Fibroblast of skin of right biceps (primary cell): ENCODE measurements at places on chromosomes 1 and 21.

DNA sequence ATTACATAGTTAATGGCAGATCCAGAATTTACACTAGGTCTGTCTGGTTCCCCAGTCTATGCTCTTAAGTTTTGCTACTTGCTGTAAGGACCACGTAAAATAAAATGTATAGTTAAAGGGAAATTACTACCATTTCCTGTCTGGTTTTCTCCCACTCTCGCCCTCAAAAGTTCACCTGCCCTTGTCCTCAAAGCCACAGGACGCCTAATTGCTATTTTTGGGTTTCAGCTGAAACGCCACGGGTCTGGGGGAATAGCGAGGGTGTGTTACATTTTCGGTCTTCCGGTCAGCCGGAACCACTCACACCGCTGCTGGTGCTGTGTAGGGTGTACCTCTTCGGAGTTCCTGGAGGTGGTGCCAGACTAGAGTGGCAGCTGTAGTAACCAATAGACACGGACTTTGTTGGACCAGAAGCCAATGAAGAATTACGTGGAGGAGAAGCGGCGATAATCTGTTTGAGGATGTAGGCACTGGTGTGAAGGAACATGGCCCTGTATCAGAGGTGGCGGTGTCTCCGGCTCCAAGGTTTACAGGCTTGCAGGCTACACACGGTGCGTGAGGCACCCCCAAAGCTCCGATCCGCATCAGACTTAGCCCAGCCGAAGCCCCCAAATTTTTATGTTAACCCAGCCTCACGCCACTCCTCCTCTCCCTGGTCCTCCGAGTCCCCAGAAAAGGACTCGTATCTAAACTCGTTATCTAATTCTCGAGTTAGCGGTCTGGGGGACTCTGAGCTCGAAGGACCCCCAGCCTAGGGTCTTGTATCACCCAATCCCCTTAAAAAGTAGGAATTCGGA is at the start of gene TARS2:
TSS of gene TARS2 (plus strand) at position 454 of the 797 bp plus-strand sequence. CDS start at position 486, 32 bp downstream.
- DNase-seq, result peak; percentile 99

- DNase-seq, result no peak
Observed at GRCh38 chr1:192342842-192343241, 26.1 kb downstream of the RGS21 start.

- no peak for DNase-seq
Observed at GRCh38 chr1:84277343-84278059, 24.0 kb upstream of the SAMD13 start.

DNA sequence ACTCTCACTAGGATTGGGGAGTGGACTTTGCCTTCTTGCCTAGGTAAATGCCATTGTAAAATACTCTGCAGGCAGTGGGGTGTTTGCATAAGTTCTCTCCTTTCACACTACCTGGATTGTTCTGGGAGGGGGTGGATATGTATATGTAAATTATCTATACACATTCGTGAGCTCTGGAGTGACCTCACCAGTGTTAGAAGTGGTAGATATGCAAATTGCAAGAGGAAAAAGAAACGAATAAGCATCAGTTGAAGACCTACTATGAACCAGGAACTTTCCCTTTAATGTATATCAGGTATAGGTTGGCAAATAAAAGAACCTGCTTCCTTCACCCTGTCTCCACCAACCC is 1.5 kb upstream of the ARHGEF11 start:
- DNase-seq, result no peak

GRCh38 chr1:200973937-200974657 is 49.4 kb downstream of the KIF21B start:
- no peak for DNase-seq

DNA sequence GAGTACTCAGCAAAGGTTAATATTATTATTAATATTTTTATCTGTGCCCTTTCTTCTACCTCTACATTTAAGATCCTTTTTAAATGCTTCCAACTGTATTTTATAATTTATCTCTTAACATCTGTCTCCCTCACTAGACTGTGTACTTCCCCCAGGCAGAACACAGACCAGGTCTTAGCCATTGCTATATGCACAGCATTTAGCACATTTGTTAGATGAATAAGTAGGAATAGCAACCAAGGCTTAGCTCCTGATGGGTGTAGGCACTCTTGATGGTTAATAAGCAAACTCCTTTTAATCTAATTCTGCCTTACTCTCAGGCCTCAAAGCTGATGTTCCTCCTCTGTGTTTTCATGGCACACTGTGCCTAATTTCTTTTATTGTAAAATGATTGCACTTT is 83.7 kb upstream of the GNG12 start:
- DNase-seq, result no peak

DNA sequence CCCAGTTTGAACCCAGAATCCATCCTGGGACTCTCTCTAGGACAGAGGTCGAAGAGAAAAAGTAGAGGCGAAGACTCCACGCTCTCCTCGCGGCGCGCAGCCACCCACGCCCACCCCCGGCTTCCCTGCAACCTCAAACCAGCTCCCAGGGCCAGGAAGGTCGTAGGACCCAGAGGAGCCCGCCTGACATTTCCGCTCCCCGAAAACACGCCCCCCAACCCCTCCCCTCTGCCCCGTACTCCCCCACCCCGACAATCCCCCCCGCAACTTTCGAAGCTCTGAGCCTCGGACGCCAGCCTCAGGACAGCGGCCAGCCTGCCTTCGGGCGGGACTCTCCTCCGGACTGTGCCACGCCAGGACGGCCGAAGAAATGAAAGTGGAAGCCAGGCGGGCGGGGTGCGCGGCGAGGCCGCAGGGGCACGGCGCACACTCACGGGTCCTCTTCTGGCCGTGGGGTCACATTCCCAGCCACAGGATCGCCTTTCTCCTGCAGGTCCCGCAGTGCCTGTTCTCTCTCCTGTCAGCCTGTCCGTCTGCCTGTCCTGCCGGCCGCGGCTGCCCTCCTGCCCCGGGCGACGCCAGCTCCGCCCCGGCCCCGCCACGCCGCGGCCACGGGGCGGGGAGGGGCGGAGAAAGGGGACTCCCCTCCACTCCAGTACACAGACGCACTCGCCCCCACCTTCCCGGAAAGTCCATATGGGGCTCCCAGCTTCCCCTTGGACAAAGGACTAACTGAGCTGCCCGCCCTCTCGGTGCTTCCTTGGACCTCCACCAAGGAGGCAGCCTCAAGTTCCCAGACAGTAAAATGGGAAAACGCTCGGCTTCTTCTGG is at the start of gene MOB3C:
TSS of gene MOB3C (minus strand) at position 535 of the 831 bp plus-strand sequence. CDS start 3,490 bp downstream, outside the sequence.
- DNase-seq, result peak; percentile 74

GRCh38 chr1:228900099-228900885 is 165.0 kb downstream of the RHOU start:
- peak; percentile 9 for DNase-seq

DNA sequence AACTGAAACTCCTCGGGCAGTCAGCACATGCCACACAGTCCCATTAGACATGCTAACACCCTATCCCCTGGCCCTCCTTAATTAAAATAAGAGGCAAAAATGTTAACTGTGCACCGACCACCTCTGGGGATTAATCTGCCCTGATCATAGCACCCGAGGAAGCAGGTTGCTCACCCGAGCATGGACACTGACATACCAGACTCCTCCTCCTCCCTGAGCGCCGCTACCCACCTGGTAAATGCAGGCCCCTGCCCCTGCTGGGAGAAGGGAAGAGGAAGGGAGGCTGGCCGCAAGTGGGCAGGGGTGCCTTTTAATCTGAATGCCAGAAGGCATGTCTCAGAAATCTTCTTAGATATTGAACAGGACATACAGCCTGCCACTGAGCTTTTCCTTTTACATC is 360.9 kb downstream of the RRAGC start:
- no peak for DNase-seq

- DNase-seq, result no peak
Observed at GRCh38 chr1:197036861-197037260, 30.2 kb downstream of the F13B start.

DNA sequence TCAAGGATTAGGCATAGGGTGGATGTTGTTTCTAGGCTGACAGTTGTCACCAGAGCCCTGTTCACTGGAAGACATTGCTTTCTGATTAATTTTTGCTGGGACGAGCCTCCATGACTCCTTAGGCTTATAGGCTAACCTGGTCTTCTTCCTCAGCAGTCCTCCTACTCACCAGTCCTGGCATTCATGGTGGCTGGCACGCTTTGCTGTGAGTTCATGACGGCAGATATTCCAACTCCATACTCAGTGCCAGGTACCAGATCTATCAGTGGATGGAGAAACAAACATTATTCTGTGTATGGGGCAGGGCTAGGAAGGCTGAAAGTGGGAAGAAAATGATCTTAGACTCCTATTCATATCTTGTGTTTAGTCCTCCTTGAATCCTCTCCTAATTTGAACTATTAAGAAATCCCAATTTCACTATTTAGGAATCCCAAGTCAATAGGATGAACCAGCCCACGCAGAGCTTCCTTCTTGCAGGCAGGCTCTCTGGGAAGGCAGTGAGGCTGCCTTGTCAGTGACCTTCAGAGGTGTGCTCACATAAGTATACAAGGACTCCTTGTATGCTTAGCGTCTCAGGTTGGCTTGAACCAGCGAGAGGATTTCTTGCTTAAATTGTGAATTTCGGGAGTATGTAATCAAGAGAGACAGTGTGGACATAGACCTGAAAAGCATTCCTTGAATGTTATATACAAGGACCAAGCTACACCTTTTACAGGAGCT is 174.6 kb upstream of the KIAA0040 start:
- no peak for DNase-seq

DNA sequence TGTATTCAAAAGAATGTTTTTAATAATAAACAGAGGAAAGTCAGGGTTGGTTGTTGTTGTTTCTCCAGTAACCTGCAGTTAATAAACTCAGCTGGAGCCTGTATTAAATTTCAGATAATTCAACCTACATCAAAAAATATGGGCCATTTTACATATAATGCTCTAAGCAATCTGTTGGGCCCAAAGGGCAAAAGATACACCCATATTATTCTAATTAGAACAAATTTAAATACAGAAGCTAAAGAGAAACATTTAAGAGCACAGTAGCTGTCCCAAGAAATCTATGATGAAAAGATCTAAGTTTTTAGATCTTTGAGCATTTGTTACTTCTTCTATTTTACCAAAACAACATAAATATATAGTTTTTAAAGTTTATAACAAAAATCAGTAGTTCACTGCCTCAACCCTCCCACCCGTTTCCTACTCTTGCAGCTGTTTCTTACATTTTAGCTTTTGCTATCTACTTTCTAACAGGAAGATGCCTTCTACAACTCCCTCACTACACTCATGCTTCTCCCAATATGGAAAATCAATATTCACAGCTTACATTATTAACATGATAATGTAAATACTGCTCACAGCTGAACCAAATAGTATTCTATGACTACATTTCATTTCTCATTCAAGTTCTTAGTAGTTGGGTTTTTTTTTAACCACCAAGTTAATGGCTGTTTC is 94.9 kb upstream of the LBR start:
- DNase-seq, result no peak

GRCh38 chr1:177164380-177165068 is at the start of gene ASTN1:
ASTN1 (minus strand) TSS chr1:177164712; CDS start chr1:177164676, 36 bp downstream.
- no peak for DNase-seq

GRCh38 chr1:218660678-218661053 is 315.5 kb downstream of the TGFB2 start:
- peak; percentile 95 for DNase-seq
